ENCODE measurements at places on chromosomes 1 and 21.

DNA sequence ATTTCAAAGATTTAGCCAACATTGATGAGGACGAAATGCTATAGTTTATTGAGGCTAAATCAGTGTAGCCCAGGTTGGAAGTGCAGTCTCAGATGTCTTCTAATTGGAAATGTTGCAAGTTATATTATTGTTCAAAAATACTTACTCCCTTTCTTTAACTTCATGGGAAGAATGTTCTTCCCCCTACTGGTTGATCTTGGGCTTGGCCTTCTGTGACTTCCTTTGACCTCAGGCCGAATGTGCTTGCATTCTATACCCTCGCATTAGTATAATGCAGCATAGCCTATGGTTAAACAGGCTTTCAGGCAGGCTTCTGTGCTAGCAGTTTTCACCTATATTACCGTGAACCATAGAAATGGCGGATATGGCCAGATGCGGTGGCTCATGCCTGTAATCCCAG, 77.3 kb downstream of the RPE65 start:
- DNase-seq: no peak

DNA sequence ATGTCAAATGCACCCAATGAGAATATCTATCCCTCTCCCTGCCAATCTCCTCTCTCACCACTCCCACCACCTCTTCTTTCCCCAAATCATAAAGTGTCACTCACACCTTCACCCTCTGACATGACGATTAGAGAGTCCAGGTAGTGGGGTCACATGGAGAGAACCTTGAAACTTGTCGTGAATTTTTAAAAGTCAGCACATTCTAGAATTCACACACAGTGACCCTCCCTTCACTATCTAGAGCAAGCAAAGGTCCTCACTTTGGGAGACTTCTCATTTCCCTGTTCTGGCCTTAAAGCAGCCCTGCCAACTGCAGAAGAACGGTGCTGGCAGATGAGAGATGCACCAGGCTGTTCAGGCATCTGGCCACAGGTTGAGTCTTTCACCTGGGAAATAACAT, 61.9 kb downstream of the CD34 start:
- no peak for DNase-seq

DNA sequence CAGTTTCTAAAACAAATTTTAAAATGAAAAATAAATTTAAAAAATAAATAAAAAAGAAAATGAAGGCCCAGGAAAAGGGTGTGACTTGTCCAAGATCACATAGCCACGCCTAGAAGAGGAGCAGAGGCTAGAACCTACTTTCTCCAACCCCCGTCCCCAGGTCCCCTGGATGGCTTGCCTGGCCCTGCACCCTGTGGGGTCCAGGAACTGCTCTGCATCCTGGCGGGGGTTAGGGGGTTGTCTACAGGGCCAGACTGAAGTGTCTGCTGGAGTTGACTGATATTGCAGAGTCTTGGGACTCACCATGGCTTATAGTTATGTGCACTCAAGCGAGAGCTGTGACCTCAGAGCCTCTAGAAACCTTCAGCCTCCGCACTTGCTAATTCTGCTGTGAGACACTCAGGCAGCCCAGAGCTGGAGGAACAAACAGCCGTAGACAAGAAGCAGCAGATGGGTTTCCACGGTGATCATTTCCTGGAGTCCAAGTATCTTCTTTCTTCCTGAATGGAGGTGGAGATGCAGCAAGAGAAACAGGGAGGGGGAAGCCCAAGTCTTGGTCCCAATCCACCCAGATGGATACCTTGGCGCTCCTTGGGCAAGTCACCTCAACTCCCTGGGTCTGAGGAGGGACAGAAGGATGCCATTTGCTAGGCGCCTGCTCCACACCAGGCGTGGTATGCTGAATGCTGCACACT, 5.2 kb upstream of the EXTL1 start:
- no peak for DNase-seq

- DNase-seq: no peak
Observed at GRCh38 chr21:44940116-44940631, 345 bp downstream of the SLX9 start.

DNA sequence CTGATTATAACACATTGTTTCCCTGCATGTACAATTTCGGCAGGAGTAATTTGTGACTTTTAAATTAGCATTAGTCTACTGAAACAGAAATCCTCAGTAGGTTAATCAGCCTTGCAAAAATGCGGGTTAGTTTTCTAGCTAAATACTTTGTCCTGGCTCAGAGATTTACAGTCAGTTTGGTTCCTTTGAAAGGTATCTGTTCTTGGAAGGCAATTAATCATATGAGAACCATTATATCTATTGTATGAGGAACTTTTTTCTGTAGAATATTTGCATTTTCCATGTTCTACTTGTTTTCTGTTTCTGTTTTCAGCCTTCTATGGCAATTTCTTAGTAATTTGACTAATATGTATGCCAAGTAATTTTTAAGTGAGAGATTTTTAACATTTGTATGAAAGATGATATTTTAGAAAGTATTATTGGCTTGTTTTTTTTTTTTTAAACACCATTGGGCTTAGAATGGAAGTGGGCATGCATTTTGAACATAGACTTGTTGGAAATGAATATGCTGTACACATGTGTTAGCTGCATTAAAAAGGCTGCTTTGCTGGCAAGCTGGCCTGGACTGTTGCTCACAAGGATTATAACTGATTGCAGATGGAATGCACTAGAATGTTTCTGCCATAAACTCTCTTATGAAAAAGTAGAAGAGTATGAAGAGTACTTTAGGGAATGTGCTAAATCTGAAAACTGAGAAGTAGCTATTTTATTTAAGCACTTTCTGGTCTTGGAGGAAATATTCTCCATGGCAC, 26.2 kb downstream of the KIF1B start:
- DNase-seq: no peak
